ENCODE measurements at places on chromosomes 4 and X.

DNA sequence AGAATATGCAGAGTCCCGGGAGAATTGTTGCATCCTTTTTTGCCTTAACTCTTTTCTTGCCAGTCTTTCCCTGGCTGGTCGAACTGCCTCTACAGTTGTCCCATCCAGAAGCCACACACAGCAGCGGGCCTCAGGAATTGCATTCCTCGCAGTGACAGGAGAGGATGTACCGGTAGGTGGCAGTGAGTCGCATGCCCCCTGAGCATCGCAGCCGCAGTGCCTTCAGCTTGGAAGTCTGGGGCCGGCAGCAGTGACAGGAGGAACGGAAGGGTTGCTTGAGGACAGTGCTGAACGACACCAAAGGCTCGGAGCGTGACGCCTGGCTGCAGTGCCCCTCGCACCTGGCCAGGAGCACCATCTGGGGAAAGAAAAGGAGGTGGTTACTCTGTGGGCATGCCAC, 23.5 kb downstream of the NDP start:
- no peak for DNase-seq

DNA sequence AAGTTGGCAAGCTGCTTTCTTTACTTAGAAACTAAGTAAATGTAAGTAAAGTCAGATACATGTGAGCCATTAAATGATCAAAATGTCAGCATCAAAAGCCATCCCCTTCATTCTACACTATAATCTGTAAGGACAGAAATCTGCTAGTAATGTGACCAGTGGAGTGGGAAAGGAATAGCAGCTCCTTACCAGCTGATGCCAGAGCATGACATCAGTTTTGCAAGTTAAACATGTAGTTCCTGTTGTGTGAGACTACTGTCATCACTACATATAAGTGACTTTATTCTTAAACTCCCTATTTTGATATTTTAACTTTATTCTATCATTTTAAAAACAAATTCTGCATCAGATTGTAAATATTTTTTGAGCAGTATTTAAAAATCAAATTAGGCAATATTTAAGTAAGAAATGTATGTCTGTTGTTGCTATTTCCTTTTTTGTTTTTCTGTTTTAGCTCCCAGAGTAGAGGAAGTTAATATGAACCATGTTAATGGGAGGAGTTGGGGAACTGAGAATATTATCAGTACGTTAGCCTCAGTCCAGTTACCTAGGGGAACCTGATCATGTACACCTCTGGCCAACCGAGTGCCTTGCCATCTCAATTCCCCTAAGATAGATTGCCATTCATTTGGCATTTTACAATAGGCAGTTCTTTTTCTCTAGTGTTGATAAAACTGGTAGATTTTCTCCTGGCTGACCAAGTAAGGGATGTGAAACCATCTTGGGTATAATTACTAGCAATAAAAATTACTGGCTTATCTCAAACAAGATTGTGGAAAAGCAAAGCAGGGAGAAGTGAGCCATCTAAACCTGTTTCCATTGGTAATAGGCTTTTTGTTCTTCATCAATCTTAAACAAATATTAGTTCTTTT, 34.7 kb downstream of the CCNI start:
- DNase-seq, result no peak

- DNase-seq, result no peak
Measured at GRCh38 chrX:78329486-78329885, 2.1 kb upstream of the CYSLTR1 start.

GRCh38 chrX:20527041-20527440, 260.3 kb upstream of the RPS6KA3 start:
- DNase-seq, result no peak

GRCh38 chr4:184479516-184479950, 5.2 kb upstream of the IRF2 start:
- DNase-seq, result no peak

DNA sequence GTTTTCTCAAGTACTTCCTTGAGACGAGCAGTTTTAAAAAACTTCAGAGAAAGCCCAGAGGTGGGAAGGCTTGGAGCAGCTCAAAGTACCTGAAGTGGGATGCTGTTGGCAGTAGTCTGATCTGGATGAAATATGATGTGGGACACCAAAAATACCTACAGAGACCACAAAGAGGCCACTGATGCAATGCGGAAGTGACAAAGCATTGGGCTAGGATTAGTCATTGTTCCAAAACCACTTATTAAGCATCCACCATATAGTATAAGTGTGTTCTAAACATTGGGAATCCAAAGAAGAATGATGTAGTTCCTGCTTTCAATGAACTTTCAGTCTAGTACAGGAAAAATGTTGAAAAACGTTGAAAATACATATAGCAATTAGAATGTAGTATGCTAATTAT, 386.1 kb upstream of the CNKSR2 start:
- DNase-seq, result no peak

DNA sequence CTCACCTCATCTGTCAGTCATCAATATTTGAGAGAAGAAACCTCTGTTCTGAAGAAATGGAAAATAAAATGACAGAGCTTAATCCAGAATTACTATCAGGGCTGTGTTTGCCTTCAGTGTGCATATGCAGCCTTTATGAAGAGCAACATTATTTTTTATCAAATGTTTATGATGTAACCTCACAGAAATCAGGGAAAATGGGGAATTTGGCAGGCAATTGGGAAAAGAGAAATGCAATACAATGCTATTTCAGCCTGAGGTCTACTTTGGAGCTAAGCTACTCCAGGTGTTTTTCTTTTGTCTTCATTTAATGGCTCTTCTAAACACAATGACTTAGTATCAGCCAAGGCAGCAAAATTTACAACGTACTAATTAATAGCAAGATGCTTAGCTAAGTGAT, 241.1 kb upstream of the TET2 start:
- DNase-seq, result no peak

GRCh38 chr4:156941940-156942548, 29.6 kb downstream of the PDGFC start:
- no peak for DNase-seq

DNA sequence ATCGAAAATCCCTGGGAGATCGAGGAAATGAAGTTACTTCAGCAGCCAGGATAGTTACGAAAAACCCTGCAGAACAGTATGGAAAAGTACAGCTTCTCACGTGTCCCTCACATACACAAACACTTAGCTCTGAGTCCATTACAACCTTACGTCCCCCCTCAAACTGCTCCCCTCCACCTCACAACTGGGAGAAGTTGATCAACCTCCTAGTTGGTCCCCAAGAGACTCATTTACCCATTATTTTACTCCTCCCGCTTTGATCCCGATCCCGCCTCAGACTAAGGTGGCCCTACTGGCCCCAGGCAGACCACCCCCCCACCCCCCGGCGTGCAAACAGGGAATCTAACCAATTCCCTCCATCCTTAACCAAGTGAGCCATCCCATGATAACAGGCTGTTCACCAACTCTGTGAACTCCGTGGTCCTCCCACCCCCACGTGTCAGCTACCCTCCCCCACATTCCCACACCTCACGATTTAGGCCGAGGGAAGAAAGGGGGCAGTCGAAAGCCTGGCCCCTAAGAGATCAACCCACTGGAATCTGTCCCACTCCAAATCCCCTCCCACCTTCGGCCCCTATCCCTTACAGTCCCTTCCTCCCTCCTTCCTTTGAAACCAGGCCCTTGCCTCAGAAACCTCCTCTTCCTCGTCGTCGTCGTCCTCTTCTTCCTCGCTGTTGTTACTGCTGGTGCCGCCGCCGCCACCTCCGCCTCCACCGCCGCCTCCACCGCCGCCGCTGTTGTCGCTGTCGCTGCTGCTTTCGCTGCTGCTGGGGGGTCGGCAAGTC, 755 bp downstream of the ANKRD17 start:
- DNase-seq, result no peak

GRCh38 chrX:114152130-114152529, 431.8 kb upstream of the HTR2C start:
- peak; percentile 36 for DNase-seq

DNA sequence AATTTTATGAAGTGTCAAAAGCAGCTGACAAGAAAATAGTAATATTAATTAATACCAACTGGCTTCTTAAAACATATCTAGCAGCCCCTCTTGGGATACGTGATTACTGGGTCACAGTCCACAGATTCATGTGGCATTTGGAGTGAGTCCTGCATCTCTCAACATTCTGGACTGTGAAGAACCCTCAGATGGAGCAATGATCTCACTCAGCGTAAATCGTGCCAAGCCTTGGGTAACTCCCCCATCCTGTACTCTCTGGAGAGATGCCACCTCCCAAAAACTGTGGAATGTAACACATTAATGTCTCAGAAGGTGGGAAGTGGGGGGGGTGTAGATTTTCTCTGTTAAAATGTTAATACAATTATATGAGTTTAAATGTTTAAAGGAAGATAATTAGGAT, 118.2 kb upstream of the IQCM start:
- DNase-seq, result no peak

GRCh38 chr4:53128706-53129357, 237.0 kb downstream of the SCFD2 start:
- no peak for DNase-seq

- DNase-seq, result no peak
Measured at GRCh38 chrX:53048169-53049126, at the start of gene GPR173. TSS of gene GPR173 (plus strand) at chrX:53048789. CDS start at chrX:53076622, 27,833 bp downstream.

GRCh38 chrX:41705680-41706374, 17.1 kb downstream of the GPR34 start:
- no peak for DNase-seq

GRCh38 chr4:8120501-8120900, 38.1 kb downstream of the ABLIM2 start:
- no peak for DNase-seq

GRCh38 chr4:3416821-3417221, 24.9 kb upstream of the HGFAC start:
- no peak for DNase-seq

GRCh38 chr4:78706302-78706701, 69.8 kb upstream of the BMP2K start:
- no peak for DNase-seq

- DNase-seq, result no peak
Measured at GRCh38 chr4:21012851-21013331, 312.6 kb downstream of the PACRGL start.

All from keratinocyte (primary cell).